ENCODE measurements at places on chromosomes 6 and 20.

- DNase-seq, result no peak
Observed at GRCh38 chr6:116289876-116290275, 10.1 kb upstream of the TSPYL1 start.

DNA sequence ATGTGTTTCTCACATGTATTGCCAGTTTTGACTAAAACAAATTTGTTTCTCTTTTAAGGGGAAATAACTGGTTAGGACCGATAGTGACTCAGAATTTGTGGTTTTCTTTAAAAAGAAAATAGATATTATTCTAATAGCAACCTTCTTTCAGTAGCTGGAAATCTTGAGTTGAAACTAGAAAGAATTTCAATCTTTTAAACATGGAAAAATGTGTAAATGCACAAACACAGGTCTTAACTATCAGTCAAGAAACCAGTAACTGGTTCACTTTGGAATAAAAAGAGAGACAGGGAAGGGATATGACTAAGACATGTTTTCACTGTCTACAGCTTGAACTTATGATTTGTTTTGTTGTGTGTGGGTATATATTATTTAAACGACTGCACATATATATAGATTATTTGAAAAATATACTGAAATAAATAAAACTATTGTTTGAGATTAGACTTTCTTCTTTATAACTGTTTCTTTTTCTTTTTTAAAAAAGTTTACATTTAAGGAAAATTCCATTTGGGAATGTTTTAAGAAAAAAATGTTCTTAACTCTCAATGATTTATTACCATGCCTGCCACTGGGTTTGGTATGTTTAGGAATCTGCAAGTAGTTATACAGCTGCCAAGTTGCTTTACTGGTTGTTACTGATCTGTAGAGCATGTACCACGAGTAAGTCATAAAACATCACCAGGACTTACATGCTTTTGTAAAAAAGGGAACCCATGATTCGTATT lies 753.3 kb upstream of the MARCKS start:
- no peak for DNase-seq

DNA sequence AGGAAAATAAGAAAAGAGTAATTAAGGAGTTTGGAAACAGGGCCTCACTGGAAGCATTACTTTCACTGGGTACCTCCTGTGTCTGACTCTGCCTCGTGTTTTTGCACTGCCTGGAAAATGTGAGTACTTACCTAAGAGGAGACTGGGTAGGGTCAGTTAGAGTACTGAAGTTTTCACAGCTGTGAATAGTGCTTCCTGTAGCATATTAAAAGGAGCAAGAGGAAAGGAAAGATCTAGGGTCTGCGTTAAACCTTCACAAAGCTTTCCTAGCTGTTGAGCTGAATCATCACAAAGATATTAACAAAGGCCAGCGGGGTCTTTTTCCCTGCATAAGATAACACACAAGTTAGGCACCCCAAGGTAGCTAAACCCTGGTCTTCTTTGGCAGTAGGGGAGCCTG lies 82.3 kb downstream of the MLIP start:
- DNase-seq, result no peak

GRCh38 chr20:44480097-44480496 lies 4.4 kb downstream of the TTPAL start:
- no peak for DNase-seq

DNA sequence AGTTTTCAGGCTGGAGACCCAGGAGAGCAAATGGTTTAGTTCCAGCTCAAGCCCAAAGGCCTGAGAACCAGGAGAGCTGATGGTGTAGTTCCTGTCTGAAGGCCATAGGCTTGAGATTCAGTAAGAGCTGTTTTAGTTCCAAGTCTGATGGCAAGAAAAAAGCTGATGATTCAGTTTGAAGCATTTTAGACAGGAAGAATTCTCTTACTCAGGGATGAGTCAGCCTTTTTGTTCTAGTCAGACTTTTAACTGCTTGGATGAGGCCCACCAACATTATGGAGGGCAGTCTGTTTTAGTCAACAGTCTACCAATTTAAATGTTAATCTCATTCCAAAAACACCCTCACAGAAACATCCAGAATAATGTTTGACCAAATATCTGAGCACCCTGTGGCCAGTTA lies 2.5 kb downstream of the ZSCAN26 start:
- DNase-seq, result peak; percentile 64

DNA sequence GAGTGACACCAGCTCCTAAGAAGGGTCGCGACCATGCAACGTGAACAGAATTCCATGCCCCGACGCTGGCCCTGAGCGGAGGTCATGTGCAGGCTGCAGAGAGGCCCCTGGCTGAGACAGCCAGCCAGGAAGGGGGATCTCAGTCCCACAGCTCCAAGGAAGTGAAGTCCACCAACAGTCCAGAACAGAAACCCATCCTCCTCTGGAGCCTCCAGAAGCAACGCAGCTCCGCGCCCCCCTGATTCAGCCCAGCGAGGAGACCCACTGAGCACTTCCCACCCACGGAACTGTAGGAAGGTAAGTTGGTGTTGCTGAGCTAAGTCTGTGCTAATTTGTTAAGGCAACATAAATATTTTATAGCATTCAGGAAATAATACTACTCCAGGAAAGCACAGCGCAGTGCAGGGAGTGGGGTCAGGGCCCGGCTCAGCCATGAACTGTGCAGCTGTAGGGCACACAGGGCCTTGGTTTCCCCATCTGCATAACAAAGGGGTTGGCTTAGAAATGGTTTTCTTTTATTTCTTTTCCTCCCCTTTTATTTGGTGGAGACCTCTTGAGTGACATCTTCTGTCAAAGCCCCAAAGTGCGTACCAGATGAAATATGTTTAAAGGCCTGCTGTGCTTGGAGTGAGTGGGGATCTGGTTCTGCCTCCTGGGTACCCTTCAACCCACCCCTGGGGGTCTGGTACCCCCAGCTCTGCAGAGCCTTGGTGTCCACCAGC lies 241.1 kb upstream of the PMEPA1 start:
- DNase-seq, result no peak

- DNase-seq, result no peak
Observed at GRCh38 chr6:34030831-34031624, 114.9 kb downstream of the GRM4 start.

DNA sequence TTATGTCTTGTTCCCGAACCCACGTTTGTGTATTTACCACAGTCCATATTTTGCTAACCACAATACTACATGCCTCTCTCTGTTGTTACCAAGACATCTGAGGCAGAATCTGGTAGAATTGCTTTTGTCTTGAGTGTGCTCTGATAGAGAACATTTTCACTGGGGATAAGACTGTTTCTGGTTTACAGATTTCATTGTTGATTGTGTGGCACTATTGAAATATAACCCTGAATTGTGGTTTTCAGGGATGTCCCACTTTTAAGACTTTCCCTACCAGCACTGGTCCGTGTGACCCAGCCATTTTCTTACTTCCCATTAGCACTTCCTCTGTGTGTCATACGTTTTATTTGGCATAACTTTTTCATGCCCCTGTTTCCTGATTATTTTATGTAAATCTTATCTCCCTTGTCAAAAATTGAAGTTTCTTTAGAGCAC lies 12.2 kb downstream of the NCOA7 start:
- DNase-seq, result peak; percentile 54

GRCh38 chr6:140256248-140256647 lies 881.8 kb upstream of the CITED2 start:
- DNase-seq, result no peak

DNA sequence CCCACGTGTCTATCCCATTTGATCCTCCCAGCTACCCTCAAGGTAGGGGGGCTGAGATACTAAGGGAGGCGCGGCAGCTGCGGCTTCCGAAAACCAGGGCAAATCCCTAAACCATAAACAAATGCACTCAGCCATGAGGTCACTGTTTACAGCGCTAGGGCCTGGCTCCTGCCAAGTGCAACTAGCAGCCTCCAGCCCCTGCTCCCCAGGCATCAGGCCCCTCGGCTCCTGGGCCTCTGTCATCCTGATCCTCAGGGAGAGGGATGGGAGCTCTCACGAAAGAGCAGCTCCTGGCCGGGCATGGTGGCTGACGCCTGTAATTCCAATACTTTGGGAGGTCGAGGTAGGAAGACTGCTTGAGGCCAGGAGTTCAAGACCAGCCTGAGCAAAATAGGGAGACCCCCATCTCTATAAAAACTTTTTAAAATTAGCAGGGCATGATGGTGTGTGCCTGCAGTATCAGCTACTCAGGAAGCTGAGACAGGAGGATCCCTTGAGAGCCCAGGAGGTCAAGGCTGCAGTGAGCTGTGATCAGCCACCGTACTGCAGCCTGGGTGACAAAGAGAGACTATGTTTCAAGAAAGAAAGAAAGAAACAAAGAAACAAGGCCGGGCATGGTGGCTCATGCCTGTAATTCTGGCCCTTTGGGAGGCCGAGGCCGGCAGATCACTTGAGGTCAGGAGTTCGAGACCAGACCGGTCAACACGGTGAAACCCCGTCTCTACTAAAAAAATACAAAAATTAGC lies 42.5 kb upstream of the TLDC2 start:
- DNase-seq, result no peak

DNA sequence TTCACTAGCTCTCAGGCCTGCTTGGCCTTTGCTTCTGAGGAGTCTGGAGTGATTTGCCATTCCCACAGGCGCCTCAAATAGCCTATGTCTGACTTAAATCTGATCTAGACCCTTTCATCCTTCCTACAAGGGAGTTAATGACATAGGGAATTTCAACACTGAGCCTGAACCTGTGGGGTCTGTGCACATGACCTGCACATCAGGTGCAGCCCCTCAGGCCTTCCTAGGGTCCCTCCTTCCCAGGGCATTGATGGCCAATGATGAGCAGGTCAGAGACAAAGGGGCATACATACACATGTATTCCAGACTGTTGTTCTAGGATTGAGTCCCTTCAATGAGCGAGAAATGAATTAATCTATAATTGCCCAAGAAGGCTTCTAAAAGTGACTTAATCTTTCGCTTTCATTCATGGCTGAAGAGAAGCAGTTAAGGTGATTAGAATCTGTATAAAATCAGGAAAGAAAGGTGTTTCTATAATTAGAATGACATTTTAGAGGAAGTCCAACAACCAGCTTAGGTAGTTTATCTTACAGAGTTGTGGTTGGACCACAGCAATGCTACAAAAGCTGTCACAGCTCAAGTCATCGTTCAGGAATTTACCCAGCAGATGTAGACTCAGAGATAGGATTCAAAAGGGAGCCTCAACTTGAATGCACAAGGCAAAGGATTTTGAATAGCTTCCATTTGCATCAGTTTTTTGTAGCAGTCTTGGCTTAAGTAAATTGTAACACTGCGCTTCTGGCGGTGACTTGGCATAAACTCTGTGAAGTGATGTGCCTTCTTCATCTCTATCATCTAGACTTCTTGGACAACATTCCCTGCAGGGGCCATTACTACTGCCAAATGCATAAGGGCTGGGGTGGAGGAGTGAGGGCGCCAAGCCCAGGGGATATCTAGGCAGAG lies 27.0 kb upstream of the TBC1D7 start:
- DNase-seq, result peak; percentile 44

DNA sequence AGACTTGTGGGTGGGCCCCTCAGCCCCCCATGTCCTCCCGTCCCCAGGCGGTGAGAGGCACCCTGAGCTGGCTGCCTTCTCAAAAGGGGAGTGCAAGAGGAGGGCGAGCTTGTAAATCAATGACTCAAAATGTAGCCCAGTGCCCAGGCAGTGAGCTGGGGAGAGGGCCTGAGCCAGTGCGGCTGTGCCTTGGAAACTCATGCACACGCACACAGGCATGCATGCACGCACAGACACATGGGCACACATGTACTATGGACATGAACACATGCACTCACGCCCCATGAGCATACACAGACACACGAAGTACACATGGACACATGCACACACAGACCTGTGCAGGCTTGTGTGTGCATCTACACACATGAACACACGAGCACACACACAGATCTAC lies 133.5 kb downstream of the TAF4 start:
- DNase-seq, result no peak

DNA sequence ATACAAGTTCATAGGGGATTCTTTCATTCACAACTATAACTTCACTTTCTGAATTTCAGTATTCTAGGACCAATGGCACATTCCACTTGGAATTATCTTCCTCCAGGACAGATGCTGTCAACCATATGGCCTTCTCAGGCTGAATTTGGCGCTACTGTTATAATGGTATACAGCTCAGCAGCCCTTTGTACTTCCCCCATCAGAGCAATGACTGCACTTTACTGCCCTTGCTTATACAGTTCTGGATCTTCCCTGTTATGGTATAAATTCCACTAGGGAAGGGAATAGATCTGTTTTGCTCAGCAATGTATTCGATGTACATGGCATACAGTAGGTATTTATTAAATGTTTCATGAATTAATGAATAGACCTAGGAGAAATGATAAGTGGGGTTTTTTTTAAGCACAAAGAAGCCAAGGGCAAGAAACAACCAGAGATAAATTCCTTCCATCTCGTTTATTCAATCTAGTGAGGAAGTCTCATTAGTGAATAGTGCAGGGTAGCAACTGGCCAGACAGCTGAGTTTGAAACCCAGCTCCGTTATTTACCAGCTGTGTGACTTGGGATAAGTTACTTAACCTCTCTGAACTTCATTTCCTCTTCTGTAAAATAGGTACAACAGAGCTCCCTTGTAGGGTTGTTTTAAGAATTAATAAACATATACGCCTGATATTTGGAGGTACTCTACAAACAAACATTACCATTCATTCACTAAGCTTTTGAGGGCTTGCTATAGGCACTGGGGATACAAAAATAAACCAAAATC lies 97.1 kb upstream of the PRDM1 start:
- DNase-seq, result no peak

DNA sequence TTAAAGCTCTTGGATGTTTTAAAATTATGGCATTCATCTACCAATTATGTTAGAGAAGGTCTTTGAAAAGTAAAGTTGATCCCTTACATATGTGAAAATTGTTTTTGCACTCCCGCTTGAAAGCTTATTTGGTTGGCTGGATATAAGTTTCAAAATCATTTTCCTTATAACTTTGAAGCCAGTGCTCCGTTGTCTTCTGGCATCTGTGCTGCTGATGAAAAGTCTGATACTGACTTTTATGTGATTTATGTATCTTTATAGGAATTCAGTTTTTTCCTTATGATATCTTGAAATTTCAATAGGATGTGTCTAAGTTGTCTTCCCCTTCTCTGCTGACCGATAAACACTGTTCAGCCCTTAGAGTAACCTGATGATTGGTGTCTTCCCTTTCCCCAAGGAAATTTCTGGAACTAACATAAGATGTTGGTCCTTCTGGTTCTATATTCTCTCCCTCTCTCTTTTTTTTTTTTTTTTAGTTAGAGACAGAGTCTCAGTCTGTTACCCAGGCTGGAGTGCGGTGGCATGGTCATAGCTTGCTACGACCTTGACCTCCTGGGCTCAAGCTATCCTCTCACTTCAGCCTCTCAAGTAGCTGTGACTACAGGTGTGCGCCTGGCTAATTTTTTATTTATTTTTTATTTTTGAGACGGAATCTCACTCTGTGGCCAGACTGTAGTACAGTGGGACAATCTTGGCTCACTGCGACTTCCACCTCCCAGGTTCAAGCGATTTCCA lies 12.7 kb downstream of the PANK2 start:
- DNase-seq, result no peak

GRCh38 chr6:6856538-6857523 lies 250.9 kb upstream of the RREB1 start:
- no peak for DNase-seq

All from Kasumi-1 (cell line).